ENCODE measurements at places on chromosomes 2 and 18.
A peak's percentile ranks its signal among the peaks of the same experiment; 100 is the strongest.

DNA sequence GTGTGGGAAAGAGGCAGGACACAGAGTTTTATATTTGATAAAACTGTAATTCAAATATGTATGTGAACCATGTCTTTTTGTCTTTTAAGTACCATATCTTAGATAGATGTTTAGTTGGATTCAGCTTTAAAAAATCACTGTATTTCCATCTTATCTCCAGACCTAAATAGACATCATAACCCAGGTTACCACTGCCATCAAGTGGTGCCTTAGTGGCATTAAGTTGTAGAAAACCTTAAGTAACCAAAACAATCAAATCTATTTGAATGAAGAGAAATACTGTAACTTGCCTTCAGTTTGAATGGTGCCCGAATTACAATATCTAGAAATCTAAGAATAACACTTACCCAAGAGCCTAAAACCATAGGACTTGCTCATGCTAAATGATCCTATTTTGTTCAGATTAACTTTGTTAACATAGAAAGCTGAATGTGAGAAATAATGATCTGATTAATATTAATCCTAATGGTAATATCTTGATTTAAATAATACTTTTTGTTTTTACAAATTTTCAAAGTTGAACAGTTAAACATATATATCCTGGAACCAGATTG, 92.5 kb upstream of the MAP2 start:
- DNase-seq, result no peak

DNA sequence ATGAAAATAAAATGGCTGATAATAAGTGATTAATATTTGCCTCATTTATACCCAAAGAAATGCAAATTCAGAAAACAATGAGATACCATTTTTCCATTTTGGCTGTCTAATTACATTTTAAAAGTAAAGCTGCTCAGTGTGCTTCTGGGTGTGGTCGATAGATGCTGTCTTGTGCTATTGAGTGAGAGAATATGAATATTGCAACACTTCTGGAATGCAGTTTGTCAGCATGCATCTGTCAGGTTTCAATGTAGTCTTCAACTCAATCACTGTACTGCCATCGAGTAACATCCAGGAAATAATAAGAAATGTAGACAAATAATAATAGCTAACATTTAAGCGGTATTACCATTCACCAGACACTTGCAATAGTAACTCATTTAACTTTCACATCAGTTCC, 3.9 kb downstream of the IL18R1 start:
- DNase-seq, result no peak

DNA sequence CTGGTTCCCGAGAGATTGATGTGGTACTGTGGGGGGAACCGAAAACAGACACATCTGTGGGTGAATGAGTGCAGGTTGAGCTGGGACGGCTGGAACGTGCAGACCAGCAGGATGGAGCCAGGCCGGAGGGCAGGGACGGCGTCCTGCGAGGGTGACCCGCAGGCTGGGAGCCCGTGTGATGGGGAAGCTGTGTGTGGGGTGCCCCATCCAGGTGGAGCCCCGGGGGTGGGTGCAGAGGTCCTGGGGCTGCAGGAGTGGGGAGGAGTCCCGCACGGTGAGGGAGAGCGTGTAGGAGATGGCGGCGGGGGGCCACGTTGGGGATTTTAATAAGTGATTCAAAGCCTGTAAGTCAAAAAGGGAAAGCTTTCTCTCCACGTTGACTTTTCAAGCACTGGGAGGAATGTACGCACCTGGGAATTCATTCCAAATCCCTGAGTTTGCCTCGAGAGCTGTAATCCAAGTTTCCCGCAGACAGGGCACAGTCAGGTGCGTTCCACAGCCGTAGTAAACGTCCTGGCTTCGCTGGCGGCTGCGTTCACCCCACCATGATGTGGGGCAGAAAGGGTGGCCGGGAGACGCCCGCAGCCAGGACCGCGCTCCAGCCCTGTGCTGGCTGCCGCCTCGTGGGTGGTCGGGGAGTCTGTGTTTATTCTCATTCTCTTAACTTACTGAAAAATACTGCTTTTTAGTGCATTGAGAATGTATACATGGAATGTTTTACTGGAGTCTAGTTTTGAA, 54.0 kb downstream of the NFATC1 start:
- DNase-seq, result no peak

DNA sequence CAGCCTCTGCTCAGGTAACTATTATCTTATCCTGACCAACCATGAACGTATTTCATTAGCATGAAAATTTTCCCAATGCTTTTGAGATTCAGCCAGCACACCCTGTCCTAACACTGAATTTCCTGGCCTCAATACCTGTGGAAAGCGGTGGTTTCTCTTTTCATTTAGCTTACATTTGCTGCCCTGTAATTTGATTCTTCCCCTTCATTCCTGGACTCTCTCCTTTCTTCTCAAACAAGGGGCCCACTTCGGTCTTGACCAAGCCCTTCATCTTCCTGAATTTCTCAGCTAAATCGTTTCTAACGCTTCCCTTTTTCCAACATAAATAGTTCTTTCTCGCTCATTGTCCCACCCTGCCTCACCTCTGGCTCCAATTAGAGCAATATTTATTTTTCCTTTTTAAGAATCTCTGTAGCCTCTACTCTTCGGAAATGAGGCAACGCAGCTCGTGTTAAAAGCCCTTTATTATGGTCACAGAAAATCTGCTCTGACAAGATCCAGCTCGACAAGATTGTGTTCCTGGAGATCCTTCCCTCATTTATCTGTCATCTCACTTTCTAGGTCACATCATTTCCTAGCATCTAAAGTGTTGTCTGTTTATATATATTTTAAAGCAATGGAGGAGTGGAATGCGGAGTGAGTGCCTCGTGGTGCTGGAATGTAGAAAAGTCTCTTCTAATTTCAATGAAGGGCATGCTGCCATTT, 49.5 kb upstream of the BCL11A start:
- DNase-seq, result no peak

- no peak for DNase-seq
Observed at GRCh38 chr2:176130147-176130956, 847 bp downstream of the HOXD8 start.

DNA sequence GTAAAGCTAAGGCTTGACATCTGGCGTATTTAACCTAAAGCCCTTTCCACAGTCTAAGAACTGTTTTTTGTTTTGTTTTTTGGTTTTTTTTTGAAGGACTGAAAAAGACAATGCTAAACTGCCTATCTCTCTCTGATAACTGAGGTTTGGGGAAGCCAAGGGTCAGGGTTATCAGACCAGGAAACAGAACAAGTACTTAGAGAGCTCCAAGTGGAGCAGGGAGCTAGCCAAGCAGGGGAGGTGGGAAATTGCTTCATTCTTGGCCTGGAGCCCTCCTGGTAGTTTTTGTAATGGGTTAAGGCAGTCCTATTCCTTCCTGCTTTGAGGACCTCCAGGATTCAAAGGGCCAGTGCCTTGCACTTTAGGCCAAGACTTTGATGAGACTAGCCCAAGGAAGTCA, 154.3 kb upstream of the LTBP1 start:
- DNase-seq, result no peak

GRCh38 chr2:175687465-175687864, 314.6 kb downstream of the LNPK start:
- no peak for DNase-seq

DNA sequence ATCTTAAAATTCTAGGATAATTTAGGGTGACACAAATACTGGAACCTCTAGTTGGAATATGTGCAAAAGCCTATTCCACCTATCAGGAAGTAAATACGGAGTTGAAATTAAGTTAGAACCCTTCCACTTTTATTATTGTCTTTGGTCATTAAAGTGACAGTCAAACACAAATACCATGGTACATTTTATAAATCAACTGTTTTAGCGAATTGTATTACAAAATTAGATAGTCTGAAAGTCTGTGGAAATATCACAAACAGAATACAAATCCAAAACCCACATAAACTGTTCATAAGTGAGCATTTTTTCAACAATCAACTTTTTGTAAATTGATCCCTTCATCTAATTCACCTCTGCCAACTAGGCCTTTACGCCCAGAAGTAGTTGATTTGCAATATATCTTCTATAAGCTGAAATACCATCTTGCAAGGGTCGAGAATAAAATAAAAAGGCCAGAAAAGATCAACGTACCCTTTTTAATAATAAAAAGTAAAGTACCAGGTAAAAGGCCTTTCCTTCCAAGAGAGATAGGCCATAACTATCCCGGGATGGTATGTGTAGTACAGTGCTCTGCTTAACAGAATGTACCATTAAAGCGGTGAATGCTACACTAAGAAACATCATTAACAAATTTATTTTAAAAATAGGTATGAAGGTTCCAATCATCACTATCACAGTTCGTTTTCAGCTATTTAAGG, 1.3 kb downstream of the USP34 start:
- DNase-seq, result no peak

DNA sequence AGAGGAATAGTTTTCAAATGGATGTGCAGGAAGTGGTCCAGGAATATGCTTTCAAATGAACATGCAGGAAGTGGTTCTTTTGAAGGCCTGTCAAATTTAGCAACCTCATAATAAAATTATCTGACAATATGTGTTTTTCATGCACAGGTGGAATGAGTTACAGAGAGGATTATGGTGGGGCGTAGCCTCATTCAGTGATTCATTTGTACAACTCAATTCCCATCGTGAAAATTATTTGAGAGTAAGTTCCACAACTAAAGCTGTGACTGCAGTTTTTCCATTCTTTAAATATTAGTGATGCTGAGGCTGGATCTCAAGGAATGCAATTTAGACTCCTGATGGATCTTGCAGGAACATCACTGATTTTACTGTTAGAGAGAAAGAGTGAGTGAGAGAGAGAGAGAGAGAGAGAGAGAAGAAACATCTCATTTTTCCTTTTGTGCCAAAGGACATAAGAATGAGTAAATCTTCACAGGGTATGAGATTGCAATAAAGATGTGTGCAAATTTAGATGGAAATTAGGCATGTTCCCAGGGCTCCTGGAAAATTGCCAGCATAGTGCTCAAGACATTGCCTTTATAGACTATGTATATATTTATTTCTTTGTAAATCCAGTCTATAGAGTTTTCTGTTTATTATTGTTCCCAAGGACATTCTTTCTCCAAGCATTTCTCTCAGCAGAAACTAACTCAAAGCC, 394.9 kb upstream of the ZEB2 start:
- no peak for DNase-seq

GRCh38 chr2:88627856-88628570, 749 bp upstream of the EIF2AK3 start:
- peak; percentile 81 for DNase-seq

GRCh38 chr18:58788470-58788869, 76.2 kb upstream of the ZNF532 start:
- DNase-seq, result no peak

All from dorsolateral prefrontal cortex (tissue), 122 donors.